ENCODE measurements at places on chromosomes 5 and 9.
A peak's percentile ranks its signal among the peaks of the same experiment; 100 is the strongest.

GRCh38 chr5:79413112-79413511, 100.8 kb downstream of the HOMER1 start:
- DNase-seq: no peak

DNA sequence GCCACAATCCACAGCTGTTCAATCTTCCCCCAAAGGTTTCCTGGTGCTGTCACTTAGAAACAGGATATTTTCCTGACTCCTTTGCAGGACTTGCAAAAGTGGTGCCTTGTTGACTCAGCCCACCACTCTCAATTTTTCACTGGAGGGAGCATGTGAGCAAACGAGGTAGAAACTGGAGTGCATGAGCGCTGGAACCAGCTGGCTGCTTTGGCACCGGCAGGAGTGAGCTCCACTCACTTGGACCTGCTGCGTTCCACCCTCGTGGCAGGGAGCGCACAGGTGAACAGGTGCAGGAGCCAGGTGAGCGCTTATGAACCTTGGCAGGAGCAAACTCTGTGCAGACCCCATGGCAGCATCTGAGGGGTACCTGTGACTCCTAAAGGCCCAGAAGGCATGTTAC, 364.1 kb upstream of the RORB start:
- DNase-seq: no peak

DNA sequence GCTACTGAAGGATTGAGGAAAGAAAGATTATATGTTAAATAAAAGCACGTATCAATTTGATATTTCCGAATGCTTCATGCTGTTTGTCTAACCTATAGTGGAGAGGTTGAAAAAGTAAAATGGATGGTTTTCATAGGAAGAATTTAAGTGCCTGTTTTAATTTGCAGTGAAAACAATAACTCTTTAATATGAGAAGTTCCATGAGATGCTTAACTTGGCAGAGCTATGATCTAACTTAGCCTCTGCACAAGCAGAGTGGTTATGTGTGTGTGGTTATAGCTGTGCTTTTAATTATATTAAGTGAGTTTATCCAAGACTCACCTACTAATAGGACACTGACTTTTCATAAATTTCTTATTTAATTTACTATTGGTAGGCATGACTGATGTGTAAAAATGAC, 57.4 kb downstream of the AOPEP start:
- DNase-seq: no peak

DNA sequence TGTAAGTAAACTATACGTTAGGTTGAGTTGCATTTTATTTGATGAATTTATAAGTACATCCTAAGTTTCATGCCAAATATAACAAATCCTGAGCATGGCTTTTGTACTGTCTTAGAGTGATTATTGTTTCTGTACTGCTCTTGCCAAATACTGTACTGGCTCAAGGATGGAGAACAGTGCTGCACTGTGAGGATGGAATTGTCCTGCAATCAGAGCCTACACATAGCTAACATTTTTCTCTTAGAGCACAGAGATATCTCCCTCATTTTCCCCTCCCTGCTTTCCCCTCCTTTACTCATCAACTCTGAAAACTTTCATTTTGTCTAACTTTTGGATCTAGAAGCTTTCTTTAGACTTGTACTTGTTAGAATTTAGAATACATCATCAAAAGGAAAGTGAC, 28.3 kb downstream of the LRRC70 start:
- peak; percentile 20 for DNase-seq

DNA sequence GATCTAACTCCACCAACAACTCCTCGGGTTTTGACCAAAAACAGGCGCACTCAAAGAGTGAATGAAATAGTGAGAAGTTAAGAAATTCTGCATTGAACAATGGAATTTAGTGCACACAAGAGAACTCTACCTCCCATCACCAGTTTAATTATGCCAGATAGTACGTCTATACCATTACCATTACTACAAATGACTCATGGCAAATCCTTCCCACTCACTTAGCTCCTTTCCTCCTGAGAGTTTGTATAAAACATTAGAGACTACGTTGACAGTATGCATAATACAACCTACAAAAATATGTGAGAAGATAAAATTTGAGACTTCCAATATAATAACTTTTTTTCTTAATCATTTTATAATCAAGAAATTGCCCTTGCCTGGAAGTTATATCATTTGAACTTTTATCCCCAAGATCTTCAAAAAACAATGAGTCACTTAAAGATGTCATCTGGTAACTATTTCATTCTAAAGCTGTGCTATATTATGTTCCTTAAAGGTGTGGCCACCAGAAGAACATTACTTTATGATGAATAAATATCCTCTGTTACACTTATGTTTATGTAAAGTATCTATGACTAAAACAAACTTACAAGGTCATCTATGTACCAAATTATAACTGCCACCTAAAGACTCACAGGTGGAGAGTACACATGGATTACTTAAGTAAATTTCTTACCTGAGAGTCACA, 297.9 kb upstream of the PTGER4 start:
- DNase-seq: no peak

DNA sequence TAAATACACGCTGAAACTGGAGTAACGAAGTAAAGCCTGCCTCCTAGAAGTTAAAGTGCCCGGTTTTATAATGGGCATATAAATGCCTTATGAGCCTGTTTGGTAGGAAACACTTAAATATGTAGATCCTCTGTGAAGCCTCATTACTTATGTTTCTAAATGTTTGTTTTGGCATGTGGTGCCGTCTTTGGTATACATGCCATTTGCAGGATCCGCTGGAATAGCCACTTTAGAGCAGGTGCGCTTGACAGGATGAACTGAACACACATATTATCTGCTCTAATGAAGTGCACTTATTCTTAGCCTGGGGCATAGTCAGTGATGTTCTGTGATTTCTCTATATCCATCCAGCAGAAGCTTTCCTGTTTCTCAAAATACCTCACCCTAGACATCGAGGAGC, 778.1 kb upstream of the WWC1 start:
- DNase-seq: no peak

- DNase-seq: peak; percentile 80
Measured at GRCh38 chr9:120894321-120895148, 17.5 kb upstream of the PHF19 start.

DNA sequence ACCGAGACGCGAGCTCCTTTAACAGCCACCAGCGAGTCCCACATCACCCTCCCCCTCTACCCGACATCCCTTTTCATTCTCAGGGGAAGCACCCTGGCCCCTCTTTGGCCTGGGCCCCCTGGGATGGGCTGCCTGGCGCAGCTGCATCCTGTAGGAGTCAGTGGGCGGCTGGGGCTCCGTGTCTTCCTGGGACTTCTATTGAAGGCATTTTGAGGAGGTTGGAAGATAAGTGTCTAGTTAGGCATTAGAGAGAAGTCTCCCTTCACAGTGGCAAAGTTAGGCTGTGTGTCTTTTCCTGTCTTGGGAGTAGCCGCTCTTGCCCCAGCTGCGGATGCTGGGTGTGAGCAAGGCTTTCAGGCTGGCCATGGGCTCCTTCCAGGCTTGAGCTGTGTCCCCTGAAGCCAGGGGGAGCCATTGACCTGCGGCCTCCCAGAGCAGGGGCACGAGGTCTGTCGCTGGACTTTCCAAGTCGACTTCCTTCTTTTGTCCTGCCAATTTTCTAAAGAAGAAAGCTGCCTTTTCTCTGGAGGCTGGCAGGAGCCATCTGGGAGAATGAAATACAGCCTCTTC, 18.6 kb upstream of the NKD2 start:
- no peak for DNase-seq

GRCh38 chr9:19998153-19998552, 209.3 kb upstream of the SLC24A2 start:
- no peak for DNase-seq

GRCh38 chr9:96605328-96605727, 14.3 kb downstream of the CDC14B start:
- no peak for DNase-seq

DNA sequence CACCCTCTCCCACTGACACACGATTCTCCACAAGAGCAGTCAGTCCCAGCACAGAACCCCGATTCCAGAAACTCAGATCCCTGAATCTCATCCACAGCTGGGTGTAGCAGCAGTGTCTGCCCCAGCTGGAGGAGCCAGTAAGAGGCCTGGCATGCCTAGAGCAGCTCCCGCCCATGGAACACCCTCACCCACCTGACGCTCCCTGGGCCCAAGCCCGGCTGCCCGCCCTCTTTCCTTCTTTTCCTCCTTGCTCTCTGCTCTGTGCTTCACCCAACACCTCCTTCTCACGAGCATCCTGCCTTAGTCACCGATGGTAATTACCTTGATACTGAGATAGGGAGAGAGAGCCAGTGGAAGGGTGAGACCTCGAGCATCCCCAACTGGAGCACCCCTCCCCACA, 8.7 kb downstream of the PCDH1 start:
- DNase-seq: no peak

GRCh38 chr5:39340506-39340905, 23.8 kb downstream of the C9 start:
- no peak for DNase-seq

- peak; percentile 63 for DNase-seq
Measured at GRCh38 chr5:121949885-121950284, 11.9 kb upstream of the SRFBP1 start.

DNA sequence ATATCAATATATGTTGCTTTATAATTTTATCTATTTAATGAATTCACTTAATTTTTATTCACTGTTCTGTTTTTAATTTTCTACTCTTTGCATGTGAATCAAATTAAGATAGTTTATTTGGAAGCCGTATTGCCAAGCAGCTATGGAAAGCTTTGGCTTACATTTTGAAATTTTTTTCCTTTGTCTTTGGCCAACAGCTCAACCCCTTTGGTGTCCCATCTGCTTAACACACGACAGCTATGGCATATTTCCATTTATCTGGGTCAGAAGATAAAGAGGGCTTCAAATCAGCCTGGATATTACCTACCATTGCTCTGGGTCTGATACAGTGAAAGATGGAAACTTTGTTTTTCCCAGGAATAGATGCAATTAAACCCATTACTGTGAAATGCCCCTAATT, 201.0 kb downstream of the WDR70 start:
- DNase-seq: no peak

- DNase-seq: no peak
Measured at GRCh38 chr5:149408252-149409099, 29.4 kb upstream of the IL17B start.

- no peak for DNase-seq
Measured at GRCh38 chr5:88696466-88696865, 186.5 kb downstream of the MEF2C start.

Data from AG08396 (cell line).